Natural killer cell (primary cell): ENCODE measurements at places on chromosomes 12 and 14. TPM values are rescaled to one million over a fixed set of nuclear protein-coding genes. Genes with fewer than 3 reads are reported as not detected.
A peak's percentile ranks its signal among the peaks of the same experiment; 100 is the strongest.

GRCh38 chr14:24814944-24815343 is 181.0 kb upstream of the GZMB start:
- no peaks in the 10 kb centered on the region for H3K4me1 ChIP-seq
- no peaks in the 10 kb centered on the region for H3K27me3 ChIP-seq
- H3K4me3 ChIP-seq: no peak overlapping the region
- no peaks in the 10 kb centered on the region for H3K36me3 ChIP-seq
- no peak for DNase-seq

DNA sequence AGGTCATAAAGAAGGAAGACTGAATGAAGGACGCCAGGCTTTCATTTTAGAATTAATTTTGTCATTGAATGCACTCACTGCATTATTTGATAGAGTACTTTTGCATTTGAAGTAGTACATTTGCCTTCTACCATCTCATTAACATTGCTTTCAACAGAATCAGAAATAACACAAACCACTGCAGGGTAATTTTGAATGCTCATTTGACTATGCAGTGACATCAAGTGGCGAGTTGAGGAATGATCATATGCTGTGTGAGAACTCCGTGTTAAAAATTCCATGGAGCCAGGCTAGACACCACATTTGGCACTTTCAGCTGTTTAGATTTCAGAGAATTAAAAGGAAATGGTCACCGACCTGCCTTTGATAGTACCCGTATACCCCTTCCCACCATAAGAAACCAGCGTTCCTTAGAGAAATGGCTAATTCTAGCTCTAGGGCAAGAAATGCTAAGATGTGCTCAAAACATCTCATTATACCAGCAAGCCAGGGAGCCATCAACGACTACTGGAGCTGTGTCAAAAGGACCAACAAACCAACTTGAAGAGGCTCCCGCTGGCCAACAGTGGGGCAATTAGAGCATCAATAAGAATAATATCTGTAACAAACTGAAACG is 16.5 kb downstream of the HEBP1 start:
- H3K27ac ChIP-seq: no peak overlapping the region
- H3K4me1 ChIP-seq: no peaks in the 10 kb centered on the region
- peaks cover 10% of the 10 kb centered on the region for H3K36me3 ChIP-seq

DNA sequence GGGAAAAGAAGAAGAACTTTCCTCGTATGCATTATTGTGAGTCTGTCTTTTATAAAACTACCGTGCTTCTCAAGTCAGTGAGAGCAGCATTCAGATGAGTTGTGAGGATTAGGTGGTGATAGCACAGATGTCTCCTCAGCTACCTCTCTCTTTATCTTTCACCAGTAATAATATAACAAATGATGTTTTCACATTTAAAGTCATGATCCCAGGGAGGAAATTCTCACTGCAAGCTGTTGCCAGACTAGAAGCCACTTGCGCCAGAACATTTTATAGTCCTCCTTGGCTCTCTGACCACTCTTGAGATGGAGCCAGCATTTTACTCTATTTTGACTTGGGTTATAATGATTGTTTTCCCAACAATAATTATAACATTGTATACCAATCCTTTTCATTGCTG is 443.1 kb downstream of the AEBP2 start:
- no peaks in the 10 kb centered on the region for H3K27me3 ChIP-seq
- no peak overlapping the region for H3K4me3 ChIP-seq
- no peaks in the 10 kb centered on the region for H3K4me1 ChIP-seq
- no peak overlapping the region for H3K27ac ChIP-seq
- DNase-seq: no peak

DNA sequence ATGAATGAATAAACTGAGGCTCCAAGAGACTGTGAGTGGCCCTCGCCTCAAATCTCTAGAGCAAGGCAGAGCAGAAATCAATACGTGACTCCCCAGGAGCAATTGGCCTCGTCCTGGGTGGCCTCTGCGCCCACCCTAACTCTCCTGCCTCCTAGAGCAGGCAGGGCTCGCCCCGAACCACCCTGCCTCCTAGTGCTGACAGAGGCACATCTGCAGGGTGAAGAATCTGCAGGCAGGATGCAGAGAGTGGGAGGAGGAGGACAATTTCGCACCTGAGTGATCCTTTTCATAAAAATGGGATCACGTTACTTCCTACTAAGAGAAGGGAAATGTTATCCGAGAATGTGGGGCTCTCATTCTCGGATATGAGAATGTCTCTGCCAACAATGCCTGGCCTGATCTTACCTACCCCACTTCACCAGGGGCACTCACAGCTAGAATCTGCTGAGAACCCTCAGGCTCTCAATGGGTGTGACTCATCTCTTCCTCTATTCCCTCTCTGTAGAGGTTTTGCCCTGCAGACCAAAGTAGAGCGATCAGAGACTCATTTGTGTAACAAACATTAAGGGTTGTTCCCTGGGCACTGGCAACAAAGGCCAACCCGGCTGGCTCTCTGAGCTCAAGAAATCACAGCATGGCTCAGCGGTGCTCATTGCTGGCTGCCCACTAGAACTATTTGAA is 61.7 kb upstream of the BCL2L14 start:
- DNase-seq: peak; percentile 71
- peaks cover 49% of the 10 kb centered on the region for H3K4me1 ChIP-seq
- H3K27me3 ChIP-seq: peaks cover 3% of the 10 kb centered on the region
- peak overlapping the region; percentile 65 for H3K27ac ChIP-seq
- no peak overlapping the region for H3K4me3 ChIP-seq

DNA sequence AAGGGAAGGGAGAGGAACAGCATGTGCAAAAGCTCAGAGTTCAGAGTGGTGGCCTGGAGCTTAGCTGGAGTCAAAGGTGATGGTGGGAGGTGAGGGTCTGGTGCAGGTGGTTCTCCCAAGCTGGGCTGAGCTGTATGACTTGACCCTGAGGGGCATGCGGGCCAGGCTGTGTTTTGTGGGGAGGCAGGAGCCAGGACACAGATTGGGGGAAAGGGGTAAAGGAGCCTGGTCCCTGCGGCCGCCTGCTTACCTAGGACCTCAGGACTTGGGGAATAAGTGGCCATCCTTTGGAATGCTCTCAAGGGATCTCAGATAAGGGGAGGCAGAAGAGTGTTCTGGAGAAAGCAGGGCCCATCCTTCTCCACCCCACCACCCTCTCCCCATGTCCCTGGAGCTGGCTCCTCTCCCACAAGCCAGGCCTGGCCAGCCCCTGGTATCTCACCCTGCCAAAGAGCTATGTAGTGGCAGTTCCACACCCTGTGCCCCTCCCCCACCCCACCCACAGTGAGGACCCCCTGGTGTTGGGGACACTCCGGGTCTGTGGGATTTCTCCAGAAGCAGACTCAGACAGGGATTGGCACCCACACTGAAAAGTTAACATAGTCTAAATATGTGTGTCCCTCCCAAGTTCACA is 19.9 kb upstream of the CEP170B start:
- H3K27me3 ChIP-seq: peaks cover 30% of the 10 kb centered on the region
- DNase-seq: no peak

- no peak overlapping the region for H3K27ac ChIP-seq
- H3K4me1 ChIP-seq: no peaks in the 10 kb centered on the region
- H3K27me3 ChIP-seq: no peaks in the 10 kb centered on the region
These were observed 89.8 kb downstream of the STAB2 start for GRCh38 chr12:103676893-103677292.

DNA sequence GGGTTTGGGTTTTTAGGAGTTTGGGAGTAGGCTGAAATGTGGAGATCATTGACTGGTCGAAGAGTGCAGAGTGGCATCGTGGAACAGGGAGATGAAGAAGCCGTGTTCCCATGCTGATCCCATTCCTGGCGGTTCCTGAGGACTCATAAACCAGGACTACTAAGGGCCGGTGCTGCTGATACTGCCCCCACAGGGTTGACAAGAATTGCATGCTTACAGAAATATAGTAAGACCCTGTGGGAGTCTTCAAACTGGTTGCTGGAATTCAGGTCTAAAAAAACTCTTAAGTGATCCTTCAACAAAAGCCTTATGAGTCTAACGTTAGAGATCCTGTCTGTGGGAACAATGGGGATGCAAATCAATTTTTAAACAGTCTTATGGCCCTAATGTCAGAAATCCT is 64.0 kb upstream of the ARHGAP5 start:
- no peaks in the 10 kb centered on the region for H3K4me1 ChIP-seq
- H3K27ac ChIP-seq: no peak overlapping the region
- no peak for DNase-seq
- H3K4me3 ChIP-seq: no peak overlapping the region
- no peaks in the 10 kb centered on the region for H3K27me3 ChIP-seq

GRCh38 chr14:104633276-104634137 is 28.9 kb upstream of the TMEM179 start:
- no peak overlapping the region for H3K27ac ChIP-seq
- no peaks in the 10 kb centered on the region for H3K4me1 ChIP-seq
- no peaks in the 10 kb centered on the region for H3K27me3 ChIP-seq
- no peak overlapping the region for H3K4me3 ChIP-seq
- DNase-seq: no peak
- H3K36me3 ChIP-seq: no peaks in the 10 kb centered on the region

DNA sequence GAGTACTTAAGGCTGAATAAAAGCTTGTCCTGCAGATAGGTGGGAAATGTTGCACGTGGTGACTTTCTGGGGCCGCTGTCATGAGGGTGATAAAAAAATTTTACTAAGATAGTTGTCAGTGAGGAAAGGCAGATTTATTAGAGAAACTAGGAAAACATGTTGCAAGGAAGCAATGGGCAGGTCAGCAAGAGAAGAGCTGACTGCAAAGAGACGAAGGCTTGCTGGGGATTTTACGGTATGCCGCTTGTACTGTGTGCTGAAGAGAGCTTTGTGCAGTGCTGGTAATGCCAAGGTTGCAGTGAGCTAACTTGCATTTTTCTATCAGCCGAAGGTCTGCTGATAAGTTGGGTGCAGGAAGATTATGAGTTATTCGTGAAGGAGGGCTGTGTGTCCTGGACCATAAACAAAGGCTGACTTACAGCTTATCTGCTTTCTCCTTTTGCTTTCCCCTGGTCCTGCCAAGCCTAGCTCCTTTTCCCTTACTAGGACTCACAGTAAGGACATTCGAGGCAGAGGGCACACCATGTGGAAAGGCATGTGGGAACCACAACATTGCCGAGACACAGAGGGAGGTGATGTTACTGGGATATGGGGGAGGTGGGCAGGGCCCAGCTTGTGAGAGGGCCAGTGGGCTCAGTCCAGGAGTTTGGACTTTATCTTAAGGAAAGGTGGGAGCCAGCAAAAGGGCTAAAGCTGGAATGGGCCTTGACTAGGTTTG is 7.4 kb upstream of the CCDC88C start:
- no peak for DNase-seq
- H3K36me3 ChIP-seq: no peaks in the 10 kb centered on the region
- peaks cover 6% of the 10 kb centered on the region for H3K4me1 ChIP-seq

- H3K27ac ChIP-seq: no peak overlapping the region
- H3K4me3 ChIP-seq: no peak overlapping the region
- H3K4me1 ChIP-seq: peaks cover 15% of the 10 kb centered on the region
- no peaks in the 10 kb centered on the region for H3K36me3 ChIP-seq
- no peaks in the 10 kb centered on the region for H3K27me3 ChIP-seq
These were observed 22.1 kb downstream of the FOXN3 start for GRCh38 chr14:89394972-89395371.

DNA sequence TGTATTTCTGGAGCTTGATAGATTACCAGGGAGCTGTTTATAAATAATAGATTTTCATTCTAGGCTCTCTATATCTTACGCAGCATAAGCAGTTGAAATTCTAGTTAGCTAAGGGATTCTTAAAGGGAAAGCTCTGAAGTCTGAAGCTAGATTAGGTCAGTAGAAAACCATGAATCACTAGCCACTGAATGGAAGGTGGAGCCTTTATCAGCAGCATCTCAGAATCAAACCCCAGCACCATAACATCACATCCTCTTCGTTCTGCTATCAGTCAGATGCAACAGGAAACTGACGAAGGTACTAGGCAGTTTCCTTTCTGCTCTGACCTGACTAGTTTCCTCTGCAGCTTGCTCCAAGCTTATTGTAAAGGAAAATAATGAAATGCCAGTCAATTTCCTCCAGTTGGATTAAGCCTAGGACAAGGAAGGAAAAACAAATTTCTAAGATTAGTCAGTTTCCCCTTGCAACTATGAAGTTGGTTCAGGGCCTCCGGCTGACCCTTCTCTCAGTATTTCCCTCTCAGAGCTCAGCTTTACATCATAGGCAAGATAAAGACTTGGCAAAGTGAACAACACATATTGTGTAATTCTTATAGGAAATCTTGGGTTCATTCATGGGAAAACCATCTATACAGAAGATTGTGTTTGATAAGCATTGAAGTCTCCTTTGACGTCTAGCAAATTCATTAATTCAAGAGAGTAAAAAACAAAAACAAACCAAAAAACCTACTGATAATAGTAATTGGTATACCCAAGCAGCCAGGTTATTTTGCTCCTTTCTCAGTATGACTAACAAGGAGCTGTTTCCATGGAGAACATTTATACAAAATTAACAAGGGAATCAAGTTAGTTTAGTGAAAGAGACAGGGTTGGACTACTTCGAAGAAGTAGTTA is 43.4 kb upstream of the CFAP54 start:
- H3K36me3 ChIP-seq: no peaks in the 10 kb centered on the region
- peaks cover 28% of the 10 kb centered on the region for H3K4me1 ChIP-seq
- no peak overlapping the region for H3K4me3 ChIP-seq
- H3K27me3 ChIP-seq: no peaks in the 10 kb centered on the region
- H3K27ac ChIP-seq: peak overlapping the region; percentile 92

GRCh38 chr12:50186681-50187080 is 19.5 kb upstream of the CERS5 start:
- H3K36me3 ChIP-seq: peaks cover 6% of the 10 kb centered on the region
- H3K4me1 ChIP-seq: peaks cover 3% of the 10 kb centered on the region
- no peak for DNase-seq
- H3K27ac ChIP-seq: no peak overlapping the region
- no peaks in the 10 kb centered on the region for H3K27me3 ChIP-seq

- H3K4me3 ChIP-seq: no peak overlapping the region
- H3K36me3 ChIP-seq: no peaks in the 10 kb centered on the region
- DNase-seq: no peak
- H3K27me3 ChIP-seq: no peaks in the 10 kb centered on the region
These were observed 42.9 kb upstream of the FAM222A start for GRCh38 chr12:109670731-109671130.

GRCh38 chr12:130126023-130126432 is 36.2 kb upstream of the FZD10 start:
- no peaks in the 10 kb centered on the region for H3K4me1 ChIP-seq
- no peaks in the 10 kb centered on the region for H3K36me3 ChIP-seq
- H3K27ac ChIP-seq: no peak overlapping the region
- no peaks in the 10 kb centered on the region for H3K27me3 ChIP-seq
- H3K4me3 ChIP-seq: no peak overlapping the region

DNA sequence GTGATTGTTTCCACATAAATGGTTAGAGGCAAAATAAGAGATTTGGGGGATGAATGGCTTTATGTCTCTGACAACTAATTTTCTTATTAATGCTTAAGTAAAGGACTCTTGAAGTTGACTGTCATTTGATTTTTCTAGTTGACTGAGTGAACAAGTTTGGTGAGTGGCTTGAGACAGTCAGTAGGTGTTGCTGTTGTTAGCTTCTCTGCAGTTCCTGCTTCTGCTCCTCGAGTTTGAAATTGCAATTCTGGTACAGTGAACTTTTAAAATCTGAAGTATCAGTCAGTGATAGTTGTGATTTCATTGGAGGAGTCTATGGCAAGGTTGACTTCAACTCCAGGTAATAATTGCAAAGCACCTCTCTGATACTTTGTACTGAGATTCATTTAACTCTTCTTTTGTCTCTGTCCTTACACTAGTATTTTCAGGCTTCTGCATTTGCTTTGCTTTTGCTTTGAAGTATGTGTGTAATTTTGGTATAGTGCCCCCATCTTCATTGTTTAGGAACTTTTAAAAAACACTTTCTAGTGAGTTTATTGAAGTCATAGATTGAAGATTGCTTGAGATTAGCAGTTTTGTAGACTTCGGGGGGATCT is 415.5 kb downstream of the PCNX1 start:
- H3K4me1 ChIP-seq: peaks cover 23% of the 10 kb centered on the region
- peak overlapping the region; percentile 22 for H3K27ac ChIP-seq
- peak; percentile 69 for DNase-seq
- H3K4me3 ChIP-seq: no peak overlapping the region
- no peaks in the 10 kb centered on the region for H3K36me3 ChIP-seq

Gene CCND2
- total RNA-seq: 247 TPM

Gene ENDOU
- 0.24 TPM for total RNA-seq

Gene CLEC1A
- total RNA-seq: not detected

Gene CLEC2B
- total RNA-seq: 220 TPM
